Endodermal cell (in vitro differentiated cells): ENCODE measurements at places on chromosomes 5 and 9. TPM values are rescaled to one million over a fixed set of nuclear protein-coding genes. Genes with fewer than 3 reads are reported as not detected.
A peak's percentile ranks its signal among the peaks of the same experiment; 100 is the strongest.

Gene KLHL3
- 19.4 to 42.8 TPM (median 19.4 TPM) in 3 replicates for total RNA-seq

DNA sequence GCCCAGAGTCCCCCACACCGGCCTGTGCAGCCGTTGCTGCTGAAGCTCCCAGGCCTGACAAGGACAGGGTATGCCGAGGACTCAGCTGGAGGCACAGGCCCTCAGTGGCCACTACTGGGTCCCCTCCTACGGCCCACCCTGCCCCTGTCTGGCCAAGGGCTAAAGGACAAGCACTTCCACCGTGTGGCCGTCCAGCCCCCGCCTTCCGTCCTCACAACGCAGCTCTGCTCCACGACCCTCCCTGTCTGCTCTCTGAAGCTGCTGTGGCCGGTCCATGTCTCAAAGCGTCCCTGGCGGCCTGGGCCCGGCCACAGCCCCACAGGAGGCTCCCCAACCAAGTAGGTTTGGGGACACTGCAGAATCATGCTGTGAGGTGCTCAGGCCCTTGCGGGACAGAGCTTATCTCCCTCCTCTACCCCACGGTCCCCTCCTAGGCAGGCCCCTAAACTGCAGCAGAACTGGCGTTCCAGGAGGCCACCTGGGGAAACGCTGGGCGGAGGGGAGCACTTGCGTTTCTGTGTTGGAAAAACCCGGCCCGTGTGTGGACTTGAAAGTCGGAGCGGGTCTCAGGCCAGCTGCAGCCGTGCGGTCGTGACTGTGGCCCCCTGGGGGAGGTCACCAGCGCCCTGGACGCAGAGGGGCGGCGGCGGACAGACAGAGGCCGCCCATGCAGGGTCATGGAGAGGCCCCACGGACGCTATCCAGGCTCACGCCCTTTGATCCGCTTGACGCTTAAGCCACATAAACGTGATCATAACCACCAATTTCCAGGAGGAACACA, 45.6 kb downstream of the NKD2 start:
- no peak for DNase-seq

Gene NUTM2G
- total RNA-seq, result not detected in 3 replicates

DNA sequence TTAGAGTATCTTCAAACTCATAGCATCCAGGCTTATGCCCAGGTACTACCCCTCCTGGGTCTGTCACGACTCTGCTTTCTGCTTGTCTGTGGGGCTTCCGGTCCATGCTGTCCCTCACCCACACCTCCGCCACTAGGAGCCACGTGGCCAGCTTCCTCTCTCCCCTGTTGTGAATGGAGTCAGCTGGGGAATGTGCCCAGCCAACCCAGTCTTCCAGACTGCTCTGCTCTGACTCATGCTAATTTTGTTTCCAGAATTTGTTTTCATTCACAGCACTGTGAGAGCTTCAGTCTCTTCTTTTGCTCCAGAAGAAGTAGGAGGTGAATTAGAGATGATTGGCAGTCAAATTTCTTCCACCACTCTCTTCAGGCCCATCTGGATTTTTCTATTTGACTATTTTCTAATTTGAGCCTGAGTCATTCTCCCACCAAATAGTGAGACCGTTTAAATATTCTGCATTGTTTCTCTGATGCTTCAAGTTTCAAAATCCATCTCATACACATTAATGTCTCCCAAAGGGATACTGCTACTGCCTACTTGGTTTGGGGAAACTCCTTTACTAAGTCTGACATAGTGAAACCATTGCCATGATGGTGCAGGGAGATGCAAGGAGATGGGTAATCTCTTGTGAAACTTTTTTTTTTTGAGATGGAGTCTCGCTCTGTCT, 424.1 kb upstream of the KIF2A start:
- no peak for DNase-seq

Gene KDM3B
- 98.1 and 104 TPM in 2 replicates for total RNA-seq

- no peak for DNase-seq
Observed at GRCh38 chr9:81622471-81623255, 66.7 kb downstream of the TLE1 start.

DNA sequence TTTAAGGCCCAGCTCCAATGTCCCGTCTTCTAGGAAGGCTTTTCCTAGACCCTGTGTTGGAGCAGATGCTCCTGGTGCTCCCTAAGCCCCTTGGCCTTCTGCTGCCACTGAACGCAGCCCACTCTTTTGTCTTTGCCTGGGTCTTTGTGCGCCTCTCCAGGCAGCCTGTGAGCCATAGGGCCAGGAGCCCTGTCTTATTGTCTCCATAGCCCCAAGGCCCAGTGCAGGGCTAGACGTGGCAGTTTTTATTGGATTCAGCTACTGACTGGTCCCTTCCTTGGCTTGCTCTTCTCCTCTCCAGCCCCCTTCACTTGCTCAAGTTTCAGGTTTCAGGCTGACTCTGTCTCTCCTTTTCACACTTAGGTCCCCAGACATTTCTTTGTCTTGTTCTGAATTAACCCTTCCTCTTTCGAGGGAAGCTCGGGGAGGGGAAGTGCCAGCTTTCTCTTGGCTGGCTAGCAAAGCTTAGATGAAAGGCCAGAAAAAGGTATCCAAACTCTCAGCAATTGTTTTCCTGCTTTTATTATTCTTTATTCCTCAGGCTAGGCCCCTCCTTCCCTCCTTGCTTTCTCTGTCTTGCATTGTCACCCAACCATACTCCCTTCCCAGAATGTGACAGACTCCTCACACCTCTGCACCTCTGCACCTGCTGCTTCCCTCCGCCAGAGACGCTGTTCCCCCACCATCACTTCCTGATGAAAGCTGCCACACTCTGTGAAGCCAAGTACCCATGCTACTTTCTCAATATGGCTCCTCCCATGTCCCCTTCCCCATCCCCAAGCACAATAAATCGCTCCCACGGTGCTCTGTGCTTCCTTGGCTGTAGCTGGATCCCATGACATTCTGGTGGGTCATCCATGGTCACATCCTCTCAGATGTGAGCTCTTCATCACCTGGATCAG, 101.6 kb upstream of the CPEB4 start:
- DNase-seq, result peak; percentile 75

GRCh38 chr5:134503937-134504437, 21.5 kb upstream of the JADE2 start:
- DNase-seq, result no peak
